ENCODE measurements at places on chromosomes 6 and 20.
A peak's percentile ranks its signal among the peaks of the same experiment; 100 is the strongest.

- no peak for DNase-seq
Measured at GRCh38 chr6:168956141-168956838, 297.4 kb downstream of the THBS2 start.

DNA sequence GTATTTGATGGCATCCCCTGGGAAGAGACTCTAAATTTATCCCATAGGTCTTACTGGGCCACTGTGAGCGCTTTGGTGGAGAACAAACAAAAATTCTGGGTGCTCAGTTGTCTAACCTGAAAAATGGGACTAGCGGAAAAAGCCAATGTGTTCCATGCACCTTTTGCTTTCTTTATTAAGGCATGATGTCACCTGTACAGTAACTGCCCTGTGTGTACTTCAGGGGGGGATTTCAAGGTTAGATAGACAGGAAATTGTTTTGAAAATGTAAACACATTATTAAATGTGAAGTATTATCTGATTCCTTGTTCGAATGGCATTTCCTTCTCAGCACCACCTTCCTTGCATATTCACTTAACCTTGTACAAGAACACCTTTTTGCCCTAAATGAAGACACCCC, 1.2 kb upstream of the EDN1 start:
- no peak for DNase-seq

DNA sequence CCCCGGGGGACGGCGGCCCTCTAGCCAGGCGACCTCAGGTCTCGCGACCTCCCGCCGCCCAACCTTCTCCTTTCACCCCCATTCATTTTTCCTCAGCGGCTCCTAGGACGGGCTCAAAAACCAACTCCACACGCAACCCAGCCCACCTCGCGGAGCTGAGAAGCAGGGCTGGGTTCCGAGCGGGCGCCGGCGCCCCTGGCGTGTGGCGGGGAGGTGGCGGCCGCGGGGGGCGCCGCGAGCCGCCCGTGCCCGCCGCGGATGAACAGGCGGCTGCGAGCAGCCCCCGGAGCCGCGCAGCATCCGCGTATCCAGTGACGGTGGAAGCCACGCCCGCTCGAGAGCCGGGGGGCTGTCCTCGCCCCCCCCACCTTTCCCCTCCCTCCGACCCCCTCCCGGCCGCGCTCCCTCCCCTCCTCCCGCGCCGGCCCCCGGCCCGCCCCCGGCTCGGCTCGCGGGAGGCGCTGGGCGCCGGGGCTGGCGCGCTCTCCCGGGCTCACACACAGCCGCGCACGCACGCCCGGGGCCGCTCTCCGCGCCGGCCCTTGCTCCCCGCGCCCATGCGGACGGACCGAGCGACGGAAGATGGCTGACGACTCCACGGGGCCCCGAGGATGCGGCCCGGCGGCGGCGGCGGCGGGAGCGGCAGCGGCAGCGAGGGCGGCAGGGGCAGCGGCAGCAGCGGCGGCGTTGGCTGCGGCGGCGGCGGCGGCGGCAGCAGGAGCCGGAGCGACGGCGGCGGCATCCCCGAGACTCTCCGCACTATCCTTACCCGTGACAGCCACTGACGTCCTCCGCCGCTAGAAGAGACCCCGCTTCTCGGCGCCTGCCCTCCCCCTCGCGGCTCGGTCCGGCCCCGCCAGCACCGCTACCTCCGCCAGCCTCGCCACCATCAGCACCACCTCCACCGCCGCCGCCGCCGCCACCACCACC, at the start of gene SOBP:
SOBP (plus strand) TSS at position 482 of the 930 bp plus-strand sequence. CDS start 500 bp downstream, outside the sequence.
- DNase-seq, result peak; percentile 39

- no peak for DNase-seq
Measured at GRCh38 chr6:43976706-43977403, 150.4 kb downstream of the MRPL14 start.

DNA sequence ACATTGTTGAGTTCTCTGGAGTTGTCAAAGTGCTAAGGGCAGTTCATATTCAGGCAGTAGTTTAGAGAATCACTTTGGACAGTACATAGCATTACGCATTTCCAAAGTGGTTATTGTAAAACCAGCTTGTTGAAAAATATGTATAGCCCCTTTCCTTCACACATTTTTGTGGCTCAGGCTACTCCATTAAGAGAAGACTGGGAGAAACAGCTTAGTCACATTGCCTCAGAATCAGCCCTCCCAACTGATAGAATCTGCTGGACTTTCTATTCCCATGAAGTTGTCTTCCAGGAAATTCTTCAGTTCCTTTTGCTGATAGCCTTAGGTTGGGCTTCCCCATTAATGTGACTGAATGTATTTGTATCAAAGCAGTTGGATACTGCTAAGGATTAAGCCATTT, 39.5 kb upstream of the HDGFL1 start:
- DNase-seq, result no peak

DNA sequence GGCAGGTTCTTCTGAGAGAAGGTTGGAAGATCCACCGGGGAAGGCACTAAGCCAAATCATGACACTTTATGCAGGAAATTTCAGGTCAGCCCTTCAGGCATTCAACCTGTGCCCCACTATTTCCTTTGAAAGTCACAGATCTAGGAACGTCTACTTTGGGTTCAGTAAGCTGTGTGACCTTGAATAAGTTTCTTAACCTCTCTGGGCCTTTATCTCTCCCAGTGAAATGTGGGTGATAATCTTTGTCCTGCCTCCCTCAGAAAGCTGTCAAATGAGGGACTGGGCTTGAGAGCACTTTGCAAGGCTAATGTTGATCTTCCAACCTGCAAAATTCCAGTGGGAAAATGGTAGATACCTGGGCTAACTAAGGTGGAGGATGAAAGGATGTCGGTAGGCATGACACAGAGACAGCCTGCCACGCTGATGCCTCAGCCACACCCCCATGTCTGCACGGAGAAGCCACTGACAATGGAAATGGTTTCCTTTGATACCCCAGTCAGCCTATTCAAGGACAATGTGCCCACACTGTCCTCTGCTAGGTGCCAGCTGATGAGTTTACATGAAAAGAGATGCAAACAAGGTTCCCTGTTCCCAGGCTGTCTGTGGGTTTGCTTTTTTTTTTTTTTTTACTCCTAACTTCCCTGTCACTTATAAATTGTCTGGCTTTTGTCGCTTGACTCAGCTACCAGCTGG, 9.3 kb downstream of the BNIP5 start:
- no peak for DNase-seq

GRCh38 chr6:111984081-111984480, 69.8 kb upstream of the CCN6 start:
- DNase-seq, result no peak

DNA sequence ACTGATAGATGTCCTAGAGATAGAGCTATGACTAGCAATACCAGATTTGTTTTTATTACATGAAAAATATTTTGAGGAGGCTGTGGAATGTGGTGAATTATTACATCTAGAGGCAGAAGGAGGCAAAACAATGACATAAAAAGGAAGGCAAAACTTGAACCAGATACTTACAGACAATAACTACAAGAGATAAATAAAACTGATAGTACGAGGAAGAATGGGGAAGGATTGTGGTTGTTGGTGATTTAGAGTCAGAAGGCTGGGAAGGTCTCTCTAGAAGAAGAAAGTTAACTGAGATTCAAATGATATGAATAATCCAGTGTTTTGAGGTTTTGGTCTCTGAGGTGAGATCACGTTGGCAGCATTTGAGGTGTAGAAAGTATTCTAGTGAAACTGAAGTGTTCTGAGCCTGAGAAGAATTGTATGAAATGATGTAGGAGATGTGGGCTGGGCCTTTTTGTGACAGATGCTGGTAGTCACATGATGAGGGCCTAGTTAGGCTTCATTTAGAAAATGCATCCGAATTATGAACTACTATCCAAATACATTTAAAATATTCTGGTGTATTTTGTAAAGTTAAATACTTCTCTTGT, 589.1 kb downstream of the EYS start:
- no peak for DNase-seq

- no peak for DNase-seq
Measured at GRCh38 chr20:40688129-40689099, 622 bp downstream of the MAFB start.

DNA sequence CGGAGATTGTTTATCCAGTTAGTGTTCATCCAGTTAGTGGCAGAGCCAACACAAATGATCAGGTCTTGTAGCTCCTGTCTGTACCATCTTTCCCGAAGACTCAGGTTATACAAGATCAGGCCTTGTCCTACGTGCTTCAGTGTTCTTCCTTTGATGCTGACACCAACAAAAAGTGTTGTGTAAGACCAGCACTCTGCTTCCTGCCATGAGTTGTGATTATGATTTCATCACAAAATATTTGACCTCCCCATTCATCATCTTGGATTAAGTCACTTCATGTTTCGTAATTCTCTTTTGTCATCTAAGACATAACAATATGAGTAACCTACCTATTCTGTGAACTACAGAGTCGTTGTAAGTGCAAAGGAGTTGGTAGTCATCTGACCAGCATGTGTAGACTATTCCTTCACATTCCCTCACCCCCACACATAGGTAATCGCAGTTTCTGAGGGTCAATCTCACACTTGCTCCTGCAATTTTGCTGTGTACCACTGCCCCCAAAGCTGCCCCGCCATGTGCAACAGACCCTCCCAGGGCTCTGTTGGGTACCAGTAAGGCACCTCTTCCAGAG, 135.6 kb upstream of the SLC22A23 start:
- DNase-seq, result no peak

DNA sequence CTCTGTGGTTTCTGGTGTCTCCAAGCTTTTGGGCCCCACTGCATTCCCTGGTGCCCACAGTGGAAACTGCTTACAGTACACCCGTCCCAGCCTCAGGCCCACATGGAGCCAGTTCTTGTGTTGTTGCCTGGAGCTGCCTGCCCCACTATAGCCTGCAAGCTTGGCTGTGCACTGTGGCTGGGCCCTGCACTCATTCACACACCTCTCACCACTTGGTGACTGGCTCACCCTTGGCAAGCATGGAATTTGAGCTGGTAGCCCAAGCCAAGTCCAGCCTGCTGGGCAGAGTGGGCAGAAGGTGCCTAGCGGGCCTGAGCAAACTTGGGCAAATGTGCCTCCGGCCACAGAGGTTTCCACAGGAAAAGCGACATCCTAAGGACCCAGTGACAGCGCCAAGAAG, 472.3 kb downstream of the MMUT start:
- no peak for DNase-seq

DNA sequence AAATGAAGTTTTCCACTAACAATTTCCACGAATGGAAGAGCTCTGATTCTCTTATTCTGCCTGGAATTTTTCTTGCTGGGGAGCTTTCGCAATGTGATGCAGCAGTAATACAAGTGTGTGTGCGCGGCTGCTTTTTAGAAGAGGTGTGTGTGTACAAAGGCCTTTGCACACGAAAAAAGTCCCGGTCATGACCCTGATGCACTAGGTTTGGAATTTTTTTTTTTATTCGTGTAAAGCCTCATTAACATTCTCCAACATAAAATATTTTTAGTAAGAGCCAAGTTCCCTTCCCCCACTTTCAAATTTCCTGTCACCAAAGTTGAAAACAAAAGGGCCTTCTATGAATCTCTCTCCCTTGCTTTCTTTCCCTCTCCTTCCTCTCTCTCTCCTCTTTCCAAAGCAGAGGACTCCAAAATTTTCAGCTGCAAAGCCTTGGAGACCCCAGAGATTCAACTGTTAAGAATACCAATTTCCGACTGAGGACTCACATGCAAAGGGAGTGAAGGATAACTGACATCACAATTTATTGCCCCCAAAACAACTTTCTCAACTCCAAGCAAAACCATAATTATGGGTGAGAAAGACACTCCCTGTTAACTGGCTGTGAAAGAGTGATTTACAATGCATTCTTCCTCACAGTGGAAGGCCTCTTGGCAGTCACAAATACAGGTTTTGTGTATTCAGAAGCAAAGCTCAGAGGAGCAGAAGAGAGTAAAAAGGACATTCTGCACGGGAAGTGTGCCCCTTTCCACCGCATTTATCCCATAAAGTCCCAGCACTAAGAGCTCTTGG, 421.2 kb upstream of the JARID2 start:
- no peak for DNase-seq

DNA sequence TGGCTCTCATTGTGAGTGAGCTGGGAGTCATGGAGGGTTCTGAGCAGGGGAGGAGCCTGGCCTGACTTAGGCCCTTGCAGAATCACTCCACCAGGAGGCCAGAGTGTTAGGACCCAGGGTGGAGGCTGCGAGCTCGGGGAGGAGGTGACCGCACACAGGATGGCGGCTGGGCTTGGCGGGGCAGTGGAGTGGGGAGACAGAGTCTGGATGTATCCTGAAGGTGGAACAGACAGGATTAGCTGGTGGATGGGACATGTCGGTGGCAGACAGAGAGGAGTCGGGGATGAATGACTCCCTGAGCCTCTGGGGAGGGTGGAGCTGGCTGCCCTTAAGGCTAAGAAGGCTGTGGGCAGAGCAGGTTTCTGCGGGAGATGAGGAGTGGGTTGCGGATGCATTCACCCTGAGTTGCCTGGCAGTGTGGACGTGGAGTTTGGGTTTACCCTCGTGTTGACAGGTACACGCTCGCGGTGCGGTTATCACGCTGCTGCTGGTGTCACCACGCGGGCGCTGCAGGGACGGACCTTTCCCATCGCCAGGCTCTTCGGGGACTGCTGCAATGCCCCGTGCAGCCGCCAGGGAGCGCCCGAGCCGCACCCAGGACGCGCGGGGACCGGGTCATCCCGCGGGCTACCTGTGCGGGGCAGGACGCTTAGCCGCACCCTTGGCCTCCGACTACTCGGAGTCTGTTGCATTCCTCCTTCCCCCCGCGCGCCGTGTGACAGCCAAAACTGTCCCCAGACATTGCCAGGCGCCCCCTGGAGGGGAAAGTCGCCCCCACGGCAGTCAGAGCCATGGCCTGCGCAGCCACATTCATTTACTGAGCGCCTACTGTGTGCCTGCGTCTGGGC, 43.0 kb upstream of the PTGIS start:
- peak; percentile 68 for DNase-seq

GRCh38 chr20:846894-847278, 13.4 kb downstream of the FAM110A start:
- peak; percentile 50 for DNase-seq

- peak; percentile 45 for DNase-seq
Measured at GRCh38 chr6:41901882-41902519, 6.8 kb upstream of the USP49 start.

- DNase-seq, result no peak
Measured at GRCh38 chr6:1321738-1322137, 9.8 kb downstream of the FOXQ1 start.

GRCh38 chr6:155382338-155382685, 68.0 kb upstream of the TFB1M start:
- no peak for DNase-seq

DNA sequence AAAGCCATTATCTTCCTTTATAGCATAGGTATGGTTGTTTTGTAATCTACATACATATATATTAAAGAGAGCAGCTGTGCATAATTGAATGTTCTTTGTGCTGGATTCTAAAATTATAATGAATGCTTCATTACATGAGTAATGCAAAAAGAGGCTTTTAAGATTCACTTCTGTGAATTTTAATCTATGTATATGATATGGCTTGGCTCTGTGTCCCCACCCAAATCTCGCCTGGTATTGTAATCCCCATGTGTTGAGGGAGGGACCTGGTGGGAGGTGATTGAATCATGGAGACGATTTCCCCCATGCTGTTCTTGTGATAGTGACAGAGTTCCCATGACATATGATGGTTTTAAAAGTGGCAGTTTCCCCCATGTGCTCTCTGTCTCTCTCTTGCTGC, 255.4 kb downstream of the GRM1 start:
- DNase-seq, result no peak

- no peak for DNase-seq
Measured at GRCh38 chr6:111471533-111471932, 11.5 kb downstream of the REV3L start.

- no peak for DNase-seq
Measured at GRCh38 chr20:48877304-48877703, 44.2 kb upstream of the ARFGEF2 start.

Measured in T-cell (primary cell).